ENCODE measurements at places on chromosomes 4 and X. TPM values are rescaled to one million over a fixed set of nuclear protein-coding genes. Genes with fewer than 3 reads are reported as not detected.
A peak's percentile ranks its signal among the peaks of the same experiment; 100 is the strongest.

The ZFP42 gene
- total RNA-seq, result not detected

The SPON2 gene
- 2.0 TPM for total RNA-seq

The EPHA5 gene
- total RNA-seq, result not detected

The HSFX3 gene
- not detected for total RNA-seq

The GAB1 gene
- 29.4 TPM for total RNA-seq

The CCNI gene
- 238 TPM for total RNA-seq

The FAM47A gene
- total RNA-seq, result not detected

The MGAT4D gene
- not detected for total RNA-seq

The PTTG2 gene
- 0.55 TPM for total RNA-seq

The PSAPL1 gene
- total RNA-seq, result 0.15 TPM

DNA sequence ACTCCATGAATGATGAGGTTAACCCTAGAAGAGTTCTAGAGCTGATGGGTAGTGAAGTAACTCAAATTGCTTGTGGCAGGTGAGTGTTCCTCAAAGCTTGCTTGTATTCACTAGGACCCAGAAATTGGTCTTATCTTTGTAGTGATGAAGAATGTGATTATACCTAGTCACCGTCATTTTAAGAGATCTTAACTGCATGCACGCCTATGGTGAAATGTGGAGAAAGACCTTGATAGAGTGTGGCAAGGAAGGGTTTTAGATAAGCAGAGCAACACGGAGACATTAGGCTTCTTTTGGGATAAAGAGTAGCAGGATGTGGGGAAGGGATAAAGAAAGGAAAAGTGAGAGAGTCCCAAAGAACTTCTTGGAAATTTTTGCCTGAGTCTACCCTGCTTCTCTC is 42.4 kb downstream of the NAP1L5 start:
- no peaks in the 10 kb centered on the region for H3K27me3 ChIP-seq
- no peak overlapping the region for H3K4me3 ChIP-seq
- peaks cover 9% of the 10 kb centered on the region for H3K4me1 ChIP-seq
- no peaks in the 10 kb centered on the region for H3K36me3 ChIP-seq

DNA sequence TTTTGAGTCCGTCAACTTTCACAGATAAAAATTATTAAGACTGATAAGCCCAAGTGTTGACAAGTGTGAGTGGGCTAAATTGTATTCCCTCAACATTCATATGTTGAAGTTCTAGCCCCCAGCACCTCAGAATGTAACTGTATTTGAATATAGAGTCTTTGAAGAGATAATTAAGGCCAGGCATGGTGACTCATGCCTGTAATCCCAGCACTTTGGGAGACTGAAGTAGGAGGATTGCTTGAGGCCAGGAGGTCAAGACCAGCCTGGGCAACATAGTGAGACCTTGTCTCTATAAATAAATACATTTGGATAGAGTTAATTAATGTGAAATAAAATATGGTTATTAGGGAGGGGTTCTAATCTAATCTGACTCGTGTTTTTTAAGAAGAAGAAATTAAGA is 29.7 kb upstream of the SLC25A4 start:
- peaks cover 11% of the 10 kb centered on the region for H3K4me1 ChIP-seq
- H3K4me3 ChIP-seq, result no peak overlapping the region
- H3K27ac ChIP-seq, result no peak overlapping the region
- no peaks in the 10 kb centered on the region for H3K36me3 ChIP-seq
- DNase-seq, result no peak
- H3K27me3 ChIP-seq, result no peaks in the 10 kb centered on the region

- H3K27me3 ChIP-seq, result no peaks in the 10 kb centered on the region
- no peak for DNase-seq
- H3K4me3 ChIP-seq, result no peak overlapping the region
- no peaks in the 10 kb centered on the region for H3K4me1 ChIP-seq
Measured at GRCh38 chrX:727738-728621, 97.4 kb downstream of the SHOX start.

- no peak overlapping the region for H3K4me3 ChIP-seq
- H3K27ac ChIP-seq, result no peak overlapping the region
- no peaks in the 10 kb centered on the region for H3K27me3 ChIP-seq
- DNase-seq, result no peak
- no peaks in the 10 kb centered on the region for H3K36me3 ChIP-seq
Measured at GRCh38 chr4:99617374-99617773, 40.3 kb downstream of the C4orf54 start.

GRCh38 chrX:49209434-49210251 is 9.7 kb upstream of the SYP start:
- H3K27ac ChIP-seq, result no peak overlapping the region
- H3K4me3 ChIP-seq, result no peak overlapping the region
- no peaks in the 10 kb centered on the region for H3K36me3 ChIP-seq
- no peaks in the 10 kb centered on the region for H3K4me1 ChIP-seq

DNA sequence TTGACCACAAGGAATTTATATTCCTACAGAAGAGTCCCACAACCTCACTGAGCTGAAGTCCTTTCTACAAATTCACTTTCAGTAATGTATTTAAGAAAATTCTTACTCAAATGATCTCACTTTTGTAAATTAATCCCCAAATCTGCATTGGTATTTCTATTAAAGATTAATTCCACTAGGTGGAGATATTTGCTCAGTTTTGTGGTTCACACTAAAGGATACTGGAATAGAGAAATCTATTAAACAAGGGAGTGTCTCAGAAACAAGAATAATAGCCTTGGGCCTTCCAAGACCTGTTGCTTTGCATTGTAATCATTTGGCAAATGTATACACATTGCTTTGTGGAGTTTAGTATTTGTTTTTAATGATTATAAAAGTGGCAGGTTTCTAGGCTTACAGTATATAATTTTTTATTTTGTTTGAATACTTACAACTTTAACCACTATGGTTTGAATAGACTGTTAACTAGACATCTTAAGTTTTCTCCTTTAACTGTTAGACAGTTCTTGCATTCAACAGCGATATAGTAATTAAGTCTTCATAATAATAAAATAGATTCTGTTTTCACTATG is 25.9 kb downstream of the CFAP299 start:
- H3K36me3 ChIP-seq, result no peaks in the 10 kb centered on the region
- no peaks in the 10 kb centered on the region for H3K4me1 ChIP-seq
- no peak overlapping the region for H3K4me3 ChIP-seq
- no peak overlapping the region for H3K27ac ChIP-seq
- DNase-seq, result peak; percentile 42
- H3K27me3 ChIP-seq, result no peaks in the 10 kb centered on the region

- H3K27ac ChIP-seq, result no peak overlapping the region
- H3K4me3 ChIP-seq, result no peak overlapping the region
- no peaks in the 10 kb centered on the region for H3K27me3 ChIP-seq
- DNase-seq, result no peak
- H3K4me1 ChIP-seq, result no peaks in the 10 kb centered on the region
- H3K36me3 ChIP-seq, result no peaks in the 10 kb centered on the region
Measured at GRCh38 chr4:81180916-81181315, 34.1 kb downstream of the PRKG2 start.

DNA sequence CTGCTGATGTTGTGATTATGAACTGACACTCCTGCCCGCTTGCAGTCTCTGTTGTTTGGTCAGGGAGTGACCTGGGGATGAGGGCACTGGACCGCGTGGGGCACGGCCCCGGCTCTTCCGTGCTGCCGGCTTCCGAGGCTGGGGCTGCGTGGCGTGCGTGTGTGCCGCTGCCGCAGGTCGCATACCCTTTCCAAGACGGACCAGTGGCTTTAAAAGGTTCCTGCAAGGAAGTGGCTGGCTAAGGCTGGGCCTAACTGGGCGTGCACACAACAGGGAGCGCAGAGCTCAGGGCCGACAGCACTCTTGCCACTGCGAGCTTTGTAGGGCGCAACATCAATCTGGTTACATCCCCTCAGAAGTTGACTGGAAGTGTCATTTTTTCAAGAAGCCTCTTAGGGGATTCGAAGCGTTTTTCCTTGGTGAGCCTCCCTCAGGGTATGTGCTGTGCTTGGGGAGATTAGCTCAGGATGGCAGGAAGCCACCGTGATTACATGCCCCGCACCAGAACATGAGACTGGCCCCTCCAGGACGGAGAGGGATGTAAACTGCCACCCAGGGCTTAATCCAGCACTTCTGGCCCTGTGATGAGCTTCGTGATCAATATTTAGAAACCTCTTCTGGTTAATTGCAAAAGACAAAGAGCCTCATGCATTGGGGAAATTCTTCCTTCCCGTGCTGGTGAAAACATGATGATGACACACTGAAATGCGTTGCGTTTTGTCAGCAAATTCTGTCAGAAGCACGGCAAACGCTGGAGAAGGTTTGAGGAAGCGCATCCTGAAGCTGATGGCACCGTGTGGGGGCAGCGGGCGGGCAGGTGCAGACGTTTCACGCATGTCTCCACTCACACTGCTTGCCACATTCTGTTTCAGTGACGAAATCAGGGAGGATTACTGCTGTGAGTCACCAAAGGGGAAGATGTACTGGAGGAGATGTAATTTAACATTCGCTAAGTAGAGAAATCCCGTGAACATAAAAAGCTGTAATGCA is 11.1 kb downstream of the MAEA start:
- no peaks in the 10 kb centered on the region for H3K27me3 ChIP-seq
- H3K27ac ChIP-seq, result 0 out of 2 replicates have a peak overlapping the region, but pooled peaks have one; percentile 7
- peak; percentile 43 for DNase-seq
- no peaks in the 10 kb centered on the region for H3K4me1 ChIP-seq
- H3K36me3 ChIP-seq, result no peaks in the 10 kb centered on the region

DNA sequence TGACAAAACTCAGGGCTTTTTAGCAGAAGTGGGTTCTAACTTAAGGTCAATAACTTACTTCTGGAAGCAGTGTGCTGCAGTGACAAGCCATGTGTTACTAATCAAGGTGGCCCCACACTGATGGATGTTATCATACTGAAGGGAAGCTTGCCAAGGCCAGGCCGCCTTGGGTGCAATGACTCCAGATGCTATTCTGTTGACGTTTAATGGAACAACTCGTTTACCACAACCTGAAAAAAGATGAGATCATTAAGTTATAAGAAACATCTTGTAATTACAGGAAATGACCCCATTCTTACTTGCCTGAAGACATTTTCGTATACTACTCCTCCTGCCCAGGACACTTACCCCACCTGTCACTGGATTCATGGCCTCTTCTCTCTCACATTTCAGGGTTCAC is 38.9 kb upstream of the TMPRSS11D start:
- no peak overlapping the region for H3K27ac ChIP-seq
- no peaks in the 10 kb centered on the region for H3K27me3 ChIP-seq
- H3K36me3 ChIP-seq, result no peaks in the 10 kb centered on the region
- DNase-seq, result no peak
- no peak overlapping the region for H3K4me3 ChIP-seq

GRCh38 chrX:96445531-96446065 is 239.0 kb upstream of the DIAPH2 start:
- no peak overlapping the region for H3K27ac ChIP-seq
- H3K4me1 ChIP-seq, result no peaks in the 10 kb centered on the region
- H3K4me3 ChIP-seq, result no peak overlapping the region
- H3K36me3 ChIP-seq, result no peaks in the 10 kb centered on the region

DNA sequence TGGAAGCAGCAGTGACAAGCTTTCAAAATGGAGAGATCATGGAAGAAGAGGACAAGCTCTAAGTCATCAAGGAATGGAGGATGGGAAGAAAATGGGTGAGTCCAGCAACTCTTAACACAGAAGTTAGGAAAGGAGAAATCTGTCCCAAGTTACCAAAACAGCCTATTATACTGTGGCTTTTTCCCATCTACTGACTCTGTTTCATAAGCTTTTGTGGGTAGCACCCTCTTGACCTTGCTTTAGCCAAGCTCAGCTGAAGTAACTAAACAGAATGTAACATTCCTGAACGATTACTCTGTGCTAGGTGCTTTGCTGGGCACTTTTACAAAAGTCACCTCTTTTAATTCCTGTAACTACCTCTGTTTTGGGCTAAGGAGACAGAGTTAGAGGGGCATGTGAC is 54.9 kb downstream of the MAP7D2 start:
- H3K4me3 ChIP-seq, result no peak overlapping the region
- no peak overlapping the region for H3K27ac ChIP-seq
- no peaks in the 10 kb centered on the region for H3K36me3 ChIP-seq
- no peaks in the 10 kb centered on the region for H3K27me3 ChIP-seq

- no peaks in the 10 kb centered on the region for H3K4me1 ChIP-seq
- H3K36me3 ChIP-seq, result no peaks in the 10 kb centered on the region
- no peak for DNase-seq
- no peaks in the 10 kb centered on the region for H3K27me3 ChIP-seq
- no peak overlapping the region for H3K4me3 ChIP-seq
Measured at GRCh38 chr4:154001193-154001592, 212.3 kb upstream of the SFRP2 start.

DNA sequence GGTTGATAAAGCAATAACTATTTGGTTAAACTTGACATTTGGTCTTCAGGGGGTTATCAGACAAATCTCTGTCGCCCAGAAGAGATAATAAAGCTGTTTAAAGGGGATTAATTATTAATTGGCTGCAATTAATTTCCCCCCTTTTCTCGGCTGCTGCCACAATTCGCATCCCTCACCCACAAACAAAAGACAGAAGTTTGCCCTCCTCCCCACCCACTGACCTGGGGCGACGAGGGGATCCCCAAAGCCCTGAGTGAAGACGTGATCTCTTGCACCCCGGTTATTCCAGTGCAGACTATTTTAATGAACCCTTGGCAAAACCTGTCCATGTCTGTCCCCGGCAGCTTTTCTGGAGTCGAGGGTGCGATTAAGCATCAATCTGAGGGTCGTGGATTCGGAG is 55.7 kb upstream of the TMEM33 start:
- H3K4me1 ChIP-seq, result no peaks in the 10 kb centered on the region
- H3K4me3 ChIP-seq, result no peak overlapping the region
- H3K27ac ChIP-seq, result no peak overlapping the region
- H3K27me3 ChIP-seq, result peaks cover 8% of the 10 kb centered on the region
- no peaks in the 10 kb centered on the region for H3K36me3 ChIP-seq

DNA sequence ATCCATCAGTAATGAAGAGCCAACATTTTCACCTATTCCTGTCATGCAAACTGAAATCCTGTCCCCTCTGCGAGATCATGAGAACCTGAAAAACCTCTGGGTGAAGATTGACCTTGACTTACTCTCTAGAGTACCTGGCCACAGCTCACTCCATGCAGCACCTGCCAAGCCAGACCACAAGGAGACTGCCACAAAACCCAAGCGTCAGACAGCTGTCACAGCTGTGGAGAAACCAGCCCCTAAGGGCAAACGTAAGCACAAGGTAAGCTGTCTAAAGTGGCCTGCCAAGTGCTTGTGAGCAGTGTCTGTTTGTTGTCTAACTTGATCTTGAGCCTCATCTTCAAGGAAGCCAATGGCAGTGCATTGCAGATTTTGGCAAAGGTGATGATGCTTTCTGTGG is 455.9 kb downstream of the AFF2 start:
- no peak for DNase-seq
- no peaks in the 10 kb centered on the region for H3K27me3 ChIP-seq
- H3K36me3 ChIP-seq, result no peaks in the 10 kb centered on the region
- no peak overlapping the region for H3K4me3 ChIP-seq

DNA sequence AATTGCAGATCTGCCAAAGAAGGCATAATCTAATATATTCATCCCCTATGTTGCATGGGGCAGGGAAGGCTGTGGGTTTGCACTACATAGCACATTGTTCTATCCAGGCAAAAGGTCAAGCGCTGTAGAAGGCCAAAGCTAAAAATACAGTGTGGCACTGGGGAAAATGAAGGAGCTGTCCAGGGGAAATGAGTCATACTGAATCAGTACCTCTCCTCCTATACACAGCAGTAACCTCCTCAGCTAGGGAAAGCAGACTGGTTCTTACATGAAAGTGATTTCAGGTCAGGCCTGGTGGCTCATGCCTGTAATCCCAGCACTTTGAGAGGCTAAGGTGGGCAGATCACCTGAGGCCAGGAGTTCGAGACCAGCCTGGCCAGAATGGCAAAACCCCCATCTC is 31.0 kb upstream of the SLC25A4 start:
- H3K4me3 ChIP-seq, result no peak overlapping the region
- peak overlapping the region; percentile 58 for H3K27ac ChIP-seq
- H3K4me1 ChIP-seq, result peaks cover 11% of the 10 kb centered on the region
- no peaks in the 10 kb centered on the region for H3K36me3 ChIP-seq
- peak; percentile 58 for DNase-seq

GRCh38 chr4:88827442-88827841 is 129.8 kb upstream of the NAP1L5 start:
- no peaks in the 10 kb centered on the region for H3K27me3 ChIP-seq
- H3K4me1 ChIP-seq, result peaks cover 11% of the 10 kb centered on the region
- no peaks in the 10 kb centered on the region for H3K36me3 ChIP-seq
